ENCODE measurements at places on chromosomes 5 and 9.

GRCh38 chr9:133645021-133645765 lies 9.0 kb downstream of the DBH start:
- DNase-seq = no peak

- no peak for DNase-seq
Observed at GRCh38 chr5:53434541-53434940, 45.9 kb upstream of the FST start.

DNA sequence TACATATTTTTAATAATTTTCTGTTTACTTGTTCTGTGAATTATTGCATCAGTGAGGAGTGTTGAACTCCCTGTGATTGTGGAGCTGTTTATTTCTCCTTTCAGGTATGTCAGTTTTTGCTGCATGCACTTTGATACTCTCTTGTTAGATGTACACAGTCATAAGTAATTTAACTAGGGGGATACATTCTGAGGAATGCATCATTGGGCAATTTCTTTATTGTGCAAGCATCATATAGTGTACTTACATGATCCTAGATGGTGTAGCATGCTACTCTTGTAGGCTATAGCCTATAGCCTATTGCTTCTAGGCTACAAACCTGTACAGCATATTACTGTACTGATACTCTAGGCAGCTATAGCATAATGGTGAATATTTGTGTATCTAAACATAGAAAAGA lies 9.5 kb downstream of the DENND4C start:
- DNase-seq = no peak

DNA sequence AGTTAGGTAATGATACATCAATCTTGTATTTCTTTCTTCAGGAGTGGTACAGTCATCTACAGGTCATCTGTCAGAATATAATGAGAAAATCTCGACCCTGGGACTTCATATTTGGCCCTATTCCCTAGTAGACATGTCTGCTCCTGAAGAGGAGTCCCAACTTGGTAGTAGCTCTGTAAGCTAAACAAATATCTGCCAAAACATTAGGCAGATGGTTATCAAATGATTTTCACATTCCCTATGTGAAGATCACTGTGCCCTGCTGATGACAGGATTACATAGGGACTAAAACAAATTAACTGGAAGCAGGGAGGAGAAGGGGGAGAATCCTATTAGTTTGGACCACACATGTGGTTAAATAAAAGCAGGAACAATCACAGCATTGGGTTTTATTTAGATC lies 138.6 kb upstream of the NFIB start:
- no peak for DNase-seq

GRCh38 chr5:174446446-174446845 lies 277.9 kb upstream of the MSX2 start:
- no peak for DNase-seq

GRCh38 chr5:76137887-76138542 lies 54.8 kb downstream of the SV2C start:
- no peak for DNase-seq

- no peak for DNase-seq
Observed at GRCh38 chr5:172630986-172631385, 10.1 kb upstream of the NEURL1B start.

GRCh38 chr5:67200809-67201562 lies 4.4 kb upstream of the CD180 start:
- DNase-seq = no peak

DNA sequence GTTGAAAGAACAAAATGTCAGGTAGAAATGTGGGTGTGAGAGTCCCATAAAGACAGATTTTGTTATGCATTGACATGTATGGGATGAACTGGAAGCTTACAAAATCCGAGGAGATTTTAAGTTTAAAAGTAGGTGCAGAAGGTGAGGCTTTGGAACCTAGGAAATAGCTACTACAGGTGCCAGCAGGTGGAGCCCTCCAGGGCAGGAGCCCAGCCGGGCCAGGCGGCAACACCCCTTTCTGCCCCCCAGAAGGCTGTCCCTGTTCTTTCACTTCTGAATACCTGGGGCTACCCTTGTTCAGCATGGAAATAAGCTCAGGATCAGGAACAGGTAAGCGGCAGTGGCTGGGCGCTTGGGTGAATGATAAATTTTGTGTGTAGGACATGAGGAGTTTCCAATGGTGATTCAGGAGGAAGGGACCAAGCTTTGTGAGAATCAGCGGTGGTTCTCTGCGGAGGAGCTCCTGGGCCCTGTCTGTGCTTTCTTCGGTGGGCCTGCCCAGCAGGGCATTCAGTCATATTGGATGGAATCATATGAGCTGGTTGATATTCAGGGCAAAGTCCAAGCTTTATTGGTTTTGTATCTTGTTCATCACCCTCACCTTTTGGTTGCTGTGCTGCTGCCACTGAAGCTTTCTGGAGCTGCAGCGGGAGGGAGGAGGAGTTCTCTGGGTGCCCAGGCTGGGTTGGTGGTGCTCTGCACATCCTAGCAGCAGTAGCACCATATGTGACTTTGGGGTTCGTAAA lies 12.3 kb downstream of the PCBD2 start:
- DNase-seq = no peak

DNA sequence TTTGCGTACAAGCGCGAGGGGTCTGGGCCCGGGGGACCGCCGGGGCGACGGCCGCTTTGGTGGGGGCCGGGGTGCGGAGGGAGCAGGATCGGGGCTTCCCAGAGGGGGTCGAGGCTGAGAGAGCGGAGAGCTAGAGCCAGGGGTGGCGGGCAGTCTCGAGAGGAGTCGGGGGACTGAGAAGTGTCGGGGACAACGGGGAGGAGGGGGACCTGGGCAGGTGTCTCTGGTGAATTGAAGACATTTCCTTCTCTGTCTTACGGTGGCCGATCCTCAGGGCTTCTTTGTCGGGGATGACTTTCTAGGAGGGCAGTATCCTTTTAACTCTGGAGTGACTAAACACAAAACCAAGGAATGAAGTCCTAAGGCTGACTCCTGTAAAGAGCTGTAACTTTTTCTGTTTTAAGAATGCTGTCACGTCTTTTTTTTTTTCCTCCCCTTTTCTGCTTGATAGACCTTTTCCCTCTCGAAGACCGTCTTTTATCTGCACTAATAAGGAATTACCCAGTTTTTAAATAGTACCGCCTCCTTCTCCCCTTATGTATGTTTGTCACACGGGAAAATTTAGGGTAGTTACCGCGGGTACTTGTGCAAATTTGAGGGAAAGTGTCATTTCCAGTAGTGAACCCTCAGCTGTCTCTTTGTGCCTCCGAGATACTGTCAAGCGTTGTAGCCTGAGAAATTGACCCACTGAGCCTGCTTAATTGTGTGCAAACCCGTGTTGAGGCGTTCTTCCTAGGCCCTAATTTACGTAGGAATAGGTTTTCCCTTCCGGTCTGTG lies 822 bp downstream of the DENND4C start:
- DNase-seq = no peak

- no peak for DNase-seq
Observed at GRCh38 chr5:142435410-142436115, 110.7 kb upstream of the SPRY4 start.

DNA sequence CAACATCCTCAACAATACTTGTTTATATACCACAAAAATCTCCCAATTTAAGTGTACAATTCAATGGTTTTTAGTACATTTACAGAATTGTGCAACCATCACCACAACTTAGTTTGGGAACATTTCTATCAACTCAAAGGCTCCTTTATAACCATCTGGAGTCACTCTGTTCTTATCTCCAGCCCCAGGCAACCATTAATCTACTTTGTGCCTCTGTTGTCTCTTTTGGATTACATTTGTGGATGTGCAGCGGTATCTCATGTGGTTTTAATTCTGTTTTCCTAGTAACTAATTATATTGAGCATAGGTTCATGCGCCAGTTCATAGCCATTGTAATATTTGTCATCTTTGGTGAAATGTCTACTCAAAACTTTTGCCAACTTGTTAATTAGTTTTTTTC lies 14.4 kb downstream of the ADAMTS19 start:
- DNase-seq = no peak

DNA sequence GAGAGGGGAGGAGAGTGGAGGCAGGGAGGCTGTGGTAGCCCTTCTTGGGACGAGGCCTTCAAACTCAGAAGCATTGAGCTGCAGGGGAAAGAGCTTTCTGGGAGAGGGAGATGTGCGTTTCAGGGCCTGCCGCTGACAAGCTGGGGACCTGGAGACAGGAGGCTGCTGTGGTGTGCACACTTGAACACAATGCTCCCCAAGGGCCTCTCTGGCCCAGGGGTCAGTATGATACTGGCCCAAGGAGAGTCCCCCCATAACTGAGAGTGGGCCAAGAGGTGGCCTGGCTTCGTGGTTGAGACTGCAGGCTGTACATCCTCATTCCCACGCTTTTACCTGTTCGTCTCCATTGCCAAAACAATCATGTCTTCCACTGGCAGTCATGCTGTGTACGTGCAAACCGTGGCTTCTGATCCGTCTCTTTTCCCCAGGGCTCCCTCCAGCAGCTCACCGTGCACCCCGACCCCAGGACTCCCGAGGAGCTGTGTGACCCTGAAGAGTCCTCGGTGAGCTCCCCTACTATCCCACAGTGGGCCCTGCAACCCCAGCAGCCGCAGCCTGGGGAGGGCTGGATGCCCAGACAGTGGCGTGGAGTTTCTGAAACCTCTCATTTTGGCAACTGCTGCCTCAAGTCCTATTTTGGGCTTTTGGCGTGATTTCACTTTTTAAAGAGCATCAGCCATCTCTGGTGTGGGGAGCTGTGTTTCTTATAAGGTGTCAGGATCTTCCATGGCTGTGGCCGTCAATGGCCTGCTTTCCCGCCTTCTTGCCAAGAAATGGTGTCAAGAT lies 43.4 kb downstream of the COL15A1 start:
- DNase-seq = no peak

DNA sequence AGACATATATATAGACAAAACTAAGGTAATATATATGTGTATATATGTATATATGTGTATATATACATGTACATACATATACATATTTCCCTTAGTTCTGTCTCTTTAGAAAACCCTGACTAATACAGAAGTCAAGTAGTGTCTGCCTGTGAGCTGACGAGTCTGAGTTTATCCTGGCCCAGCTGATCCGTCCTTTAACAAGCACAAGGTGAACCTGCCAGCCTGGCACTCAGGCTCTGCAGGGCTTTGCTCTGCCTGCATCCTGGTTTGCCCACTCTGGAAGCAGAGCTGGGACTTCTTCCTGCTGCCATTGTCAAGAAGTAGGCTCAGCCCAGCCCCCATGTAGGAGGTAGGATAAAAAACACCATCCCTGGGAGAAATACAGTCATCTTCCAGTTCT lies 388.0 kb downstream of the ICE1 start:
- no peak for DNase-seq

DNA sequence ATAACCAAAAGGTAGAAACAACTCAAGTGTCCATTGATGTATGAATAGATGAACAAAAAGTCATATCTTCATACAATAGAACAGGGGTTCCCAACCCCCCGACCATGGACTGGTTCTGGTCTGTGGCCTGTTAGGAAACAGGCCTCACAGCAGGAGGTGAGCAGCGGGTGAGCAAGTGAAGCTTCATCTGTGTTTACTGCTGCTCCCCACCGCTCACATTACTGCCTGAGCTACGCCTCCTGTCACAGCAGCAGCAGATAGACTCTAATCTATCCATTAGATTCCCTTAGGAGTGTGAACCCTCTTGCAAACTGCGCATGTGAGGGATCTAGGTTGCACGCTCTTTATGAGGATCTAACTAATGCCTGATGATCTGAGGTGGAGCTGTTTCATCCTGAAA lies 478.0 kb downstream of the BRINP1 start:
- no peak for DNase-seq

- DNase-seq = no peak
Observed at GRCh38 chr5:167049771-167050567, 1241.5 kb upstream of the WWC1 start.

DNA sequence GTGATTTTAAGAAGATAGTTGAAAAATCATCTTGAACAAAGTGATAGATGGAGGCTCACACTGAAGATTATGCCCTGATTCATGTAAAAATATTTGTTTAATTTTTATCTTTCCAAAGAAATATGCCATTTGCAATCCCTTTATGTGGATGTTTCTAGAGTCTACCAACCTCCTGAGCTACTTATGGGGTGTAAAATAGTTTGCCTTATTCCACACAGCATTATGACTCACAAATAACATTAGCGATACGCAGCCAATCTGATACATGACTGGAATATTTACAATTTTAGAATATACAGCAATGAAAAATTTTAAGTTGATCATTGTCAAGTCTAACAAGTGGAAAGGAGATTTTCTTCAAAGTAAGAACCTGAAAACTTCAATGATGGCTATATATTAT lies 327.5 kb downstream of the EDIL3 start:
- DNase-seq = no peak

DNA sequence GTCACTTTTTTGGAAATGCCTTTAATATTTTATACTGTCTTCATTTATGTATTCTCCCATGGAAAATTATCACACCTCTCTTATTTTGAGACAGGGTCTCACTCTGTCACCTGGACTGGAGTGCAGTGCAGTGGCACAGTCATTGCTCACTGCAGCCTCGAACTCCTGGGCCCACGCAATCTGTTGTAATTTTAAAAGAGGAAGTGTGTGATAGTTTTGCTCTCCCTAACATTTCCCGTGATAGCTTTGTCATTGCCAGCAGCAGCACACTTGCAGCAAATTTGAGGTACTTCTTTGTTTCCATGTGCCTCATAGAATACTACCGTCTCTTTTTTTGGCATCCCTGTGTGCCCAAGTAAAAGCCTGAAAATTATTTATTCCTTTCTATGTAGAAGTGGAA lies 103.5 kb downstream of the RNF180 start:
- no peak for DNase-seq

DNA sequence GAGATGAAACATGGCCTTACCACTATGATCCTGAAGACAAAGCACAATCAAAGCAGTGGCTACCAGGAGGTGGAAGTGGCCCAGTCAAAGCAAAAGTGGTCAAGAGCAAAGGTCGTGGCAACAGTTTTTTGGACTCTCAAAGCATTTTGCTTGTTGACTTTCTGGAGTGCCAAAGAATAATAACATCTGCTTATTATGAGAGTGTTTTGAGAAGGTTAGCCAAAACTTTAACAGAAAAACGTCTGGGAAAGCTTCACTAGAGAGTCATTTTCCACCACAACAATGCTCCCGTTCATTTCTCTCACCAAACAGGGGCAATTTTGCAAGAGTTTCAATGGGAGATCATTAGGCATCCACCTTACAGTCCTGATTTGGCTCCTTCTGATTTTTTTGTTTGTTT lies 33.6 kb upstream of the MAMDC2 start:
- DNase-seq = no peak

DNA sequence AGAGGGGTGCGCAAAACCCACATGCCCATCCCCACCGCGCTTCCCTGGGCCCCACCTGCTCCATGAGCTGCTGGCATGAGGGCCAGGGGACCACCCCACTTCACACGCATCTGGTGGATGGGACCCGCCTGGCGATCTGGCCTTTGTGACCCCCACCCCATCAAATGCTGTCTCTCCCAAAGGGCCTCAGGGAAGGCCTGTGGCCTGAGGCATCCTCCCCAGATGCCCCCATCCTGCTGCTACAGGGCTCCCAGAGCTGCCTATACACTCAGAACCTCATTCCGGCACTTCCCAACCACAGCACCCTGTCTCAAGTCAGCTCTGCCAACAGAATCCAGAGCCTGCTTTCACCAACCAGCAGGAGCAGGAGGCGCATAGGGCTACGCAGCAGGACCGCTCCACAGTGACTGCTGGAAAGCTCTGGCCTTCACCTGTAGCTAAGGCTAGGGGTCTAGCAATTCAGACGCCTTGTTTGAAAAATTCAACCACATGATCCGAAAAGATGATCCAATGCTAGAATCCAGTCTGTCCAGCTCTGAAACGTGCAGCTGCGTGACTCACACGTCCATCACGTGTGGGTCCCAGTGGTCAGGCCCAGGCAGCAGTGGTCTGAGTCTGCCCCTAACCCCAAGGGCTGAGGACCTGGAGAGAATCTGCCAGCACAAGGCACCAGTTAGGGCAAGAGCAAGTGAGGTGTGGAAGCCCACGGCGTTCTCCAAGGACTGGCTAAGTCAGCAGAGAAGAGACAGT lies 1.4 kb upstream of the SNAPC4 start:
- no peak for DNase-seq

- DNase-seq = no peak
Observed at GRCh38 chr9:133286523-133286922, 11.5 kb upstream of the ABO start.

Measured in pulmonary artery endothelial cell (primary cell).